Progenitor cell of endocrine pancreas (in vitro differentiated cells): ENCODE measurements at places on chromosomes 7 and 10.

DNA sequence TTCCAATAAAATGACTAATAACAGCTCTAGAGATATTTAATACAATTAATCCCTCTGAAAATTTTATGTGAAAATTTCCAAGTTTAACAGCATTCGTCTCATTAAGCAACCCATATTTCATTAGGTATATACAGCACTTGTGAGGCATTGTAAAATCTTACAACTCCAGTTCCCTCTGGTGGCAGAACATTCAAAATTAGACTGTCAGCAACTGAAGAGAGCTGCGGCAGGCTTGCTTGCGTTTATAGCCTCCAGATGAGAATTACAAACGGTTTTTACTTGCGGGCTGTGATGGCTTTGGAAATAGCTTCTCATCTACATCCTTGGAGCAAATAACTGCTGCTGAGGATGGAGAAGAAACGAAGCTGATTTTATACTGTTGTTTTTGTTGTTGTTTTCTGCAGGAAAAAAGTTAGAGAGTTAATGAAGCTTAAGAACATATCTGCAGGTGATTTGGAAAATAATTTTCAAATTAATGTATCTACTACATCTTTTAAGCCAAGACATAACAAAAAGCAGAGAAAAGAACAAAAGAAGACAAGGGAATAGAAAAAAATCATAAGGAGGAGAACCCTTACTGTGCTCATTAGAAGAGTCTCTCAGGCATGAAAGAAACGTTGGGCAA, 171.3 kb downstream of the MAGI2 start:
- DNase-seq, result no peak

GRCh38 chr7:129612112-129613015, 844 bp downstream of the NRF1 start:
- peak; percentile 14 for DNase-seq

GRCh38 chr7:120442838-120443237, 169.9 kb downstream of the KCND2 start:
- no peak for DNase-seq

DNA sequence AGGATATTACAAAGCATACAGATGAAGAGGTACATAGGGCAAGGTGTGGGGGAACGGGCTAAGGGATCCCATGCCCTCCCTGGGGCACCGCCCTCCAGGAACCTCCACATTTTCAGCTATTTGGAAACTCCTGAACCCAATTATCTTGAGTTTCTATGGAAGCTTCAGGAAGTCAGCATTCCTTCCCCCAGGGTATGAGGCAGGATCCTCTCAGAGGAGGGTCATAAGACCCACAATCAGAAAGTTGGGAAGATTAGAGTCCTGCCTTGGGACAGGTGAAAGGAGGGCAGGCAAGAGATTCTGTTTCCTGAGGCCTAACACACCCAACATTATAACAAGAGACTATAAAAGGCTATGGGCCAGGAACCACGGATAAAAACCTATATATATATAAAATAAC, 98.0 kb downstream of the RALA start:
- no peak for DNase-seq

- no peak for DNase-seq
Measured at GRCh38 chr7:8282871-8283270, 20.9 kb upstream of the ICA1 start.

GRCh38 chr7:76191783-76192240, 9.9 kb upstream of the SRRM3 start:
- DNase-seq, result no peak

- DNase-seq, result no peak
Measured at GRCh38 chr10:77737608-77738007, 100.0 kb upstream of the KCNMA1 start.

GRCh38 chr10:108434559-108435252, 1270.2 kb upstream of the SORCS1 start:
- no peak for DNase-seq

GRCh38 chr10:110224992-110225391, 17.6 kb downstream of the MXI1 start:
- no peak for DNase-seq

DNA sequence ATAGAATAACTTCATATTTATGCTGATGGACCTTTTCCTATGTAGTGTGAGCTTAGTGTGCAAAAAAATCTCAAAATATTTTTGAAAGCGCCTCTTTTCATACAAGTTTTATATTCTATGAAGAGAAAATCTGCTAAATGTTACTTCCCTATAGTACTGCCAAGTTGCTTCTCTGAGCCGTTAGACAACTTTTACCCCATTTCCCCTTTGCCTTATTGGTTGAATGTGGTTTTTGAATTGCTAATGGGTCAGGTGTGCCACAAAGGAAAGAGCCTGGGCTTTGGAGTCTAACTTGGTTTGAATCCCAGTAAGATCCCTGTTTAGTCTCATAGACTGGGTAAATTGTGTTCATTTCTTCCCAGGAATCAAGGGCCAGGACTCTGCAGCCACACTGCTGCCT, 261.5 kb downstream of the SNX10 start:
- no peak for DNase-seq

DNA sequence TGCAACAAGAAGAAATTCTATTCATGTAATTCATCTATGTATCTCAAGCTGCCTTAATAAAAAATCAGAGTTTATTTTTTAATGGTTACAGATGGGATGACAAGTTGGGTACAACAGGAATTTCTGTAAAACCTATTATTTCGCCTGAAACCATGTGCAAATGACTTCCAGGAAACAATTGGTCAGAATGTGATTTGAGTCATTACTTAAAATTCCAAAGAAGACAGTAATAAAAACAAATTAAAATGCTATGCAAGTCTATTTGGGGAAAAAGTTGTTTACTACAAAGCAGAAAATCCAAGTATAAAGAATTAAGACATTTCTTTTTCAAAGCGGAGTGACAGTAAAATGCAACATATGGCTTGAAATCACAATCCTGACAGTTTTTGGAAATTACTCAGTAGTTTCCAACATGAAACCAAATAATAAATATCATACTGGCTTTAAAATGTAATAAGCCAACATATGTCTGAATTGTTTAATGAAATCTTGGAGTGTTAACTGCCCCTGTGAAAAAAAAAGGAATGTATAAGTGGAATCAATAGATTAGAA, 41.5 kb upstream of the SEMA3C start:
- DNase-seq, result no peak

GRCh38 chr10:132363921-132364593, 32.1 kb downstream of the LRRC27 start:
- no peak for DNase-seq

DNA sequence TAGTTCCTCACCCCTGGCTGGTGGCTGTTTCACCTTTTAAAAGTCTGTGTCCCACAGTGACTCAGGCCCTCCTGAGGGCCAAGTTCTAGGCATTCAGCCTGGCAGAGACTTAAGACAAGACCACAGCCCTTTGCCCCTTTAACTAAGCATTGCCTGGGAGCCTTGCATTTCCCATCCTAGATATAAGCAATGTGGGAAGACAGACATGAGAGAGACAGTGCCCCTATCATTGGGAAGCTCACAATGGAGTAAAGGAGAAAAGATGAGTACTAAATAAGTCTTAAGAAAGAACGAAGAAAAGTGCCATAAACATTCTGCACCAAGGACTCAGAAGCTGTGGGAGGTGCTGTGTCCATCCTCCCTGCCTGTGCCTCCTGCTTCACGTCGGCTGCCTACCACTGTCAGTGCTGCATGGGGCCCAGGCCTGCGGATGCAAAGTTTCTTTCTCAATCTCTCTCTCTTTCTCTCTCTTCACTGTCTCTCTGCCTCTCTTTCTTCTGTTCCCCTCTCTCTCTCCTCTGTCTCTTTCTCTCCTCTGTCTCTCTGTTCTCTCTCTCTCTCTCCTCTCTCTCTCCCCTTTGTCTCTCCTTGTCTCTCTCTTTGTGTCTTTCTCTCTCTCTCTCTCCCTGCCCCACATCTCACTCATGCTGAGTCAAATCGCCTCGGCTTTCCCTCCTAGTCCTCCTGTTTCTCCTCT, 21.5 kb downstream of the GPRIN2 start:
- no peak for DNase-seq

DNA sequence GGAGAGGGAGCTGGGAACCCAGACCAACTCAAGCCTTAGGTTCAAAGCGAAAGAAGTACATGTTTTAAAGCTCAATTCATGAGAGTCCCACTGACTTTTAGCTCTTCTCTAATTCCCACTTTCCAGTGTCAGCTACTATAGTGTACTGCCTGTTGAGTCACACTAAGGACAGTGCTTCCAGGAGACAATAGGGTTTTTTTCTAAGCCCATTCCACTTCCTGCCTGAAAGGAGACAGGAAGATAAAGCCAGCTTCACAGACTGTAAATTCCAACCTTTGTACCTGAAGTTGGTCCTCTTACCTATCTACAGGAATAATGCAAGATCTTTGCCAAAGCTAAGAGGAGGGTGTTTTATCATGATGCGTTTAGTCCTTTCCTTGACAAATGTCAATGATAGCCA, 4.4 kb downstream of the MSRB2 start:
- no peak for DNase-seq

DNA sequence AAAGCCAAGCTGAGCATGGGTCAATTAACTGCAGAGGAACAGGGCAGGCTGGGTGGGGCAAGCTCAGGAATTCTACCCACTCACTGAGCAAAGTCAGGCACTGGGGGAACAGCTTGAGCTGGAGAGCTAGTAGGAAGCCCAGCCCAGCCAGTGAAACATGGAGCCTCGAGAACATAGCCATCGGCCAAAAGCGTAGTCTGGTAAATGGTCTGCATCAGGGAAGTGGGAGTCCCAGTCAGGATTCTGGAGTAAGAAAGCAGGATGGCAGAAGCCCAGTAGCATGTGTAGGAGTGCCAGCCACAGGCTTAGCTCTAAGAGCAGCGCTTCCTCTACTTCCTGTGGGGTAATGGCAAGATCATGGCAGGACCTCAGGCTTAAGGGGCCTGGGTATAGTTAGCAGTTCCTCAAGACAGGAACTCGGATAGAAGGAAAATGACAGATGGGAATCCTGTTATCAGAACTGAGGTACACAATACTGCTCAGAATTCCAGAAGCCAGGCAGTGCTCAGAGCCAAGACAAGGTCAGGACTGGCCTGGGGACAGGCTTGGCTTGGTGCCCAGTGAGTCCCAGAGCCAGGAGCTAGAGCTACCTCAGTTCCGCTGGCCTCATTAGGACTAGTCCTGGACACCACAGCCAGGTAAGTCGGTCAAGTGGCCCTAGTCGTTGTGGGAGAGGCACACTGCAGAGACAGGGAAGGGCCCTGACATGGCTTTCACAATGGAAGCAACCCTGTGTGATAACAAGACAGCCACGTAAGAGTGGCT, 65.4 kb upstream of the MXI1 start:
- no peak for DNase-seq

DNA sequence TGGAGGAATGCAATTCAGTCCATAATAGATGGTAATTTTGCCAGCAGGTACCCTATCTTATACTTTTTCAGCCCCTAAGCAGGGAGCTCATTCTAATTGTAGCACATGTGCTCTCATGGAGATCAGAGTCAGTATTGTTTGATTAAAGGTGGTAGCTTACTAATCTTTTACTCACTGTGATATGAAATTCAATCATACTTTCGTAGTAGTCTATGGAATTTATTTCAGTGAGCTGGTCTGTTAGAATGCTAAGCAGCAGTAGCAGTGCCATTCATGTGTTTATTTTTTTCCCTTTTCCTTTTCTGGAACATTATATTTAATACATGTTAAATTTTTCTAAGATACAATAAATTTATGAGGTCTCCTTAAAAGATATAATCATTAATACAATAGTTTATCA, 109.0 kb downstream of the ST7 start:
- DNase-seq, result no peak

DNA sequence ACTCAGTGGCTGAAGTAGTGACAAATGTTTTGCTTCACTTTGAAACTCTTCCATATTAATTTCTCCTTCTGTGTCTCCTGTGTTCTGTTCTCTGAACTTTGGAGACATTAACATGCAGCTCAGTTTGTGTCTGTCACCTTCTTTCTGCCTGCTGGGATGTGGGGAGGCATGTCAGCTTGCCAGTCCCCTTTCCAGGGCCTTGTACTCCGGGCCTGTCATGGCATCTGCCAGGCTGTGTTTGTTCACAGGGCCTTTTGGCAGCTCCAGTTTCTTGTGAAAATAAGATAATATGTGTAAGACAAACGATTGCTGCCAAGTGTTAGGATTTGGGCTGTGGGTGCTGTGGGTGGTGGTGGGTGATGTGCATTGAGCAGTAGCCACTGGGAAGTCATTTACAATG, 76.1 kb upstream of the ELMO1 start:
- DNase-seq, result no peak

- no peak for DNase-seq
Measured at GRCh38 chr7:151003572-151003971, 12.8 kb downstream of the NOS3 start.

DNA sequence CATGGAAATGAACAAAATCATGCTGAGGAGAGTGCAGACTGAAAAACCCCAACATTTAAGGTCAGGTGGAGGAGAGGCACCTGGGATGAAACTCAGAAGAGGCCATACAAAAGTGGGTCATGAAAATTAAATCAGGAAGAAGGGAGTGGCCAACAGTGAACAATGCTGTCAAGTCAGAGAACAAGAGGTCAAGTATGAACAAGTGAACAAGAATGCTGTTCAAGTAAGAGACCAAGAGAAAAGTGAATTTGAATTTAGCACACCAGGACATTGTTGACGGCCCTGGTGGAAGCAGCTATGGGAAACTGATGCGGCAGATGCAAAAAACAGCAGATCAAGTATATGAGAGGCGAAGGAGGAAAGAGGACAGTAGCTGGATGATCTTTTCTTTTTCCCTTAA, 7.9 kb downstream of the CEP41 start:
- DNase-seq, result no peak

GRCh38 chr10:128063736-128064107, 62.5 kb downstream of the MKI67 start:
- no peak for DNase-seq

DNA sequence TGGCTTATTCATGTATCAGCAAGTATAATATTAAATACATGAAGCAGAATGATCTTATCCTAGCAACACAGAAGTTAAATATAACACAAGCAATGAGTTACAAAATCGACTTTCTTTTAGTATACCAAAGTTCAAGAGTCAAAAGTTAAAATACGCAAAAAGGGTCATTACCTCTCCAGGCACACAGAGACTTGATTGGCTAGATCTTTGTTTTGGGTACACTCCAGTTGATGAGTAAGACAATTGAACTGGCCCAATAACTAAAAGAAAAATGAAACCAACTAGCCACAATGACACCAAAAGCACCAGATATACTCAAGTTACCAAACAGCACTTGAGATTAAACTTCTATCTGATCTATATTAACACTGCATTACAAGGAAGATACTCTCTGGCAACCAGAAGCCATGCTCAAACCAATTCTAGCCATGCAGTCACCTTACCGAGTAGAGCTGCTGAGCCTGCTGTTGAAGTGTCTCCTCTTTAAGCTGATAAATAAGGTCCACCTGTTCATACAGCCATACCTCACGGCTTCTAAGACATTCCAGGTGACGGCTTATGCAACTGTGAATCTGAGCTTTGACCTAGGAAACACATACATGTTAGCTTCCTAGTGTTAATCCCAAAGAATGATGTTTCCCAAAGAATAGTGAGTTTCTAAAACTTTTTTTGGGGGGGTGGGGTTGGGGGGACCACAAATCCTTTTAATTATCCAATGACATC, 15.6 kb downstream of the NCOA4 start:
- DNase-seq, result no peak

- DNase-seq, result no peak
Measured at GRCh38 chr10:988667-989545, 672 bp downstream of the GTPBP4 start.
